ENCODE measurements at places on chromosomes 3 and 15.

DNA sequence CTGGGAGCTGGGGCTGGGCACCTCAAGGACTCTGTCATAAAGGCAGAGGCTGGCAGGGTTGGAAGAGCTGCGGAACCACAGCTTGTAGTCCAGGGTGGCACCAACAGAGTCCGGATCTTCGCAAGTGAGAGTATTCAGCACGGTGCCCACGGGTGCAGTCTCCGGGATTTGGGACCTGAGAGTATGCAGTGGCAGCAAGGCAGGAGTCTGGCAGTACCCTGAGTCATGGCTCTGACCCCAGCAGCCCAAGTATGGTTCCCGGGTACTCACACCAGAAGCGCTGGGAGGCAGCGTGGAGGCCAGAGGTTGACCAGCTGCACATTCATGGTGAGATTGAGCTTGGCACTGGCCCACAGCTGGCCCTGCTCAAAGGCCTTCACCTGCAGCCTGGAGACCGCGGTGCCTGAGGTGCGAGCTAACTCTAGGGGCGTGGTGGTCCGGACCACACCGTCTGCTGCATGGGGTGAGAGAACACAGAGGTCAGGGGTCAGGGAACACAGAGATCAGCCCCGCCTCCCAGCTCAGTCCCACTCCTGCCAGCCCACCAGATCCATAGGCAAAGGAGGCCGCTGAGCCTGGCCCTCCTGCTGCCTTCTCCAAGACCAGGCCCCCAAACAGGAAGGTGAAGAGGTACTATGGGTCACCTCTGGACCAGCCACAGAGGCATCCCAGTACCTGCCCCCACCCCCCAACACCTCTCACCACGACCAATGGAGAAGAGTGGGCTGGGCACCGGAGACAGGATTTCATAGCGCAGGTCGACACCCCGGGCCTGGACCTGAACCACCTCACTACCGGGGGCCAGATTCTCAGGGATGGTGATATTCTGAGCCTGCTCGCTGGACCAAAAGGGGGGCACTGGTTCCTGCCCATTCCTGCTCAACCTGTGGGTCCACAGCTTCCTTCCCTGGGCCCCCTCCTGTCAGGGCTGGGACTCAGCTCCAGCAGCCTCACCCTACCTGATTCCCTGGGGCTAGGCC is 4.5 kb downstream of the CDHR4 start:
- DNase-seq: no peak

DNA sequence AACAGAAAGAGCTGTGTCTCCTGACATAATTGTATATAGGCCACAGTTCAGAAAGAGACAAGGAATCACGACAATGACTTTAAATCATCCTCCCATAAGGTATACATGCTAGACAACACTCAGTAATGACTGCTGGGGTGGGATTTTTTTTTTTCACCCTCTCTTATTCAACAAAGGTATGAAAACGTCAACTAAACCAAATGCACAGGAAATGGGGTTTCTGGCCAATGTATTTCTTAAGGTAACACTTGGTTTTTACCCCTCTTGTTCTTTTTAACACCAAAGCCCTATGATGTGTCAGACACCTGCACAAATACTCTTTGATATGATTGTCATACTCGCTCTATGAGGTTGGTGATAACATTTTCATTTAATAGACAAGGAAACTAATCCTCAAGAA is 78.3 kb downstream of the MCF2L2 start:
- DNase-seq: no peak

DNA sequence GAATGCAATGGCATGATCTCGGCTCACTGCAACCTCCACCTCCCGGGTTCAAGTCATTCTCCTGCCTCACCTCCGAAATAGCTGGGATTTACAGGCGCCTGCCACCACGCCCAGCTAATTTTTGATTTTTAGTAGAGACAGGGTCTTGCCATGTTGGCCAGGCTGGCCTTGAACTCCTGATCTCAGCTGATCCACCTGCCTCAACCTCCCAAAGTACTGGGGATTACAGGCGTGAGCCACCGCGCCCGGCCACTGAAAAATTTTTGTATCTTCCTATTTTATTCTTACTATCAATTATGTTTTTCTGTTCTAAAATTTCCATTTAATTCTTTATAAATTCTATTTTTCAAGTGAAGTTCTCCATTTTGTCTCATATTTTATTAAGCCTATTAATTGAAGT is 730.4 kb downstream of the EDEM1 start:
- no peak for DNase-seq

- no peak for DNase-seq
Observed at GRCh38 chr3:30227571-30228301, 378.7 kb upstream of the TGFBR2 start.

- DNase-seq: no peak
Observed at GRCh38 chr15:99249270-99249841, at the start of gene TTC23. TSS of gene TTC23 (minus strand) at chr15:99249581. CDS start at chr15:99228712, 20,869 bp downstream.

DNA sequence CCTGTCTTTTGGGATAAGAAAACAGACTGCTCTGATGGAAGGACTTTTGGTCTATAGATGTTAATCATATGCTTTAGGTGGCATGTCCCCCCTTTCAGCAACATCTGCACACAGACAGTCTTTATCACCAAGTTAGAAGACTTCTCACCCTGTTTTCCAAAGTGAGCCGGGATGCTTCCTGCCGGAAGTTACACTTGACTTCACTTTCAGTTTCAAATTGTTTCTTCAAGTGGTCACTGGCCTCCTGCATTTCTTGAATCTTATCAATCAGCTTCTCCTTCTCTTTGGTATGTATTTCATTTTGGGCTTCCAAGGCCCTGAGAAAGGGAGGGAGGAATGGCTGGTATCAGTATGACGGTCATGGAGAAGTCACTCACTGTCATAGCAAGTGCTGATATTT is 27.2 kb upstream of the GNB5 start:
- no peak for DNase-seq

GRCh38 chr3:38598791-38599190 is 50.7 kb downstream of the SCN5A start:
- DNase-seq: no peak

DNA sequence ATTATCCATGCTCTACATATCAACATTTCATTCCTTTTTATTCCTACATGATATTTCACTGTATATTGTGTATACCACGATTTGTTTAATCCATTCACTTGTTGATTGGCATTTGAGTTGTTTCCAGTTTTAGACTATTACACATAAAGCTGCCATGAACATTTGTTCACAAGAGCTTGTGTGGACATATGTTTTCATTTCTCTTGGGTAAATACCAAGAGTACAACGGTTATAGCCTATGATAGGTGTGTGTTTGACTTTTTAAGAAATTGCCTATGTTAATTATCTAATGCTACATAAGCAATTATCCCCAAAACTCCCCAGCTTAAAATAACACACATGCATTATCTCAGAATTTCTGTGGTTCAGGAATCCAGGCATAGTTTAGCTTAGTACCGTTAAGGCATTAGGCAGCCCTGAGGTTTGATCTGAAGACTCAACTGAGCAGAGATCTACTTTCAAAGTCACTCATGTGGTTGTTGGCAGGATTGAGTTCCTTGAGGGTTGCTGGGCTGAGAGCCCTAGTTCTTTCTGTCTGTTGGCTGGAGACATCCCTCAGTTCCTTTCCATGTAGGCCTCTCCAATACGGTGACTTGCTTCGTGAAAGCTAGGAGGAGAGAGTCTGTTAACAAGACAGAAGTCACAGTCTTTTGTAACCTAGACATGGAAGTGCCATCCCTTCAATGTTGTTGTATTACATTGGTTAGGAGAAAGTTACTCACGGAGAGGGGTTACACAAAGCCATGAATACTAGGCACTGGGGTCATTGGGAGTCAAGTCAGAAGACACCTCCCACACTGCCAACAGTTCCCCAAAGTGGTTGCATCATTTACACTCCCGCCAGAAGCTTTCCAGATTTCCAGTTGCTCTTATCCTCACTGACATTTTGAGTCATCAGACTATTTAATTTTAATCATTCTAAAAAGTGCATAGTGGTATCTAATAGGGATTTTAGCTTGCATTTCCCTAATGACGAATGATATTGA is 21.0 kb upstream of the PCSK6 start:
- DNase-seq: no peak

DNA sequence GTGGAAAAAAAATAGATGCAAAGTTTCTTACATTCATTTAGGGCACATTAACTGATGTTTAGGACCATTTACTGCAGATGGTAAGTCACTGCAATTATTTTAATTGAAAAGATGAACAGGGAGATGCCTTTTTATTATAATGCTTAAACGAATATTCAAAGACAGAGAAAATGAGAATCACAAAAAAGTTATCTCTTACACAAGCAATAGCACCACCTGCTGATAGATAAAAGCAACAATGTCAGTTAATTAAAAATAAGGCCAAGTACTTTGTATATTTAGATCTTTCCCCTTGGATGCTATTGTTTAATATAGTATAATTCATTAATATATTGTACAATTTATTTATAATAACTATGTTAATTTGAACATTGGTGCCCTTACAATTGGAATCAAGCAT is 55.9 kb downstream of the IFT80 start:
- DNase-seq: peak; percentile 30

- no peak for DNase-seq
Observed at GRCh38 chr3:185051801-185052200, 101.1 kb downstream of the C3orf70 start.

GRCh38 chr3:24199775-24200247 is 254.7 kb downstream of the NR1D2 start:
- no peak for DNase-seq

- no peak for DNase-seq
Observed at GRCh38 chr3:16349986-16350596, 85.1 kb downstream of the OXNAD1 start.

DNA sequence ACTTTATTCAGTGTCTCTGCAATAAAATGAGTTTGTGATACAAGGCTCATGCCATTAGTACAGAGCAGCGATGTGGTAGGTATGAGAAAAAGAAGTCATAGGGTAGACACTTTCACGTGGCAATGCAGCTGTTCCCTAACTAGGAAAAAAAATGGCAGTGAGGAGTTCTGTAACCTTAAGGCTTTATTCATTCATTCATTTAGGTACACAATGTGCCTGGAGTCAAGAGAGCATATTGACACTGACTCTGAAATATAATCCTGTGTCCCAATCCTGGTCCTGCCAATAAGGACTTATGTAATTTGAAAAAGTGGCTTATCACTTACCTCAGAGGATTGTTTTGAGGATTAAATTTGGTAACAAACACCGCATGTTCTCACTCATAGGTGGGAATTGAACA is 173.0 kb upstream of the AZI2 start:
- no peak for DNase-seq

- DNase-seq: no peak
Observed at GRCh38 chr3:42495393-42495792, 7.0 kb upstream of the VIPR1 start.

- DNase-seq: no peak
Observed at GRCh38 chr3:72339670-72340030, 508.6 kb downstream of the SHQ1 start.

GRCh38 chr15:58889363-58889762 is 44.1 kb downstream of the SLTM start:
- DNase-seq: no peak

- DNase-seq: no peak
Observed at GRCh38 chr15:87618203-87618725, 638.3 kb downstream of the NTRK3 start.

DNA sequence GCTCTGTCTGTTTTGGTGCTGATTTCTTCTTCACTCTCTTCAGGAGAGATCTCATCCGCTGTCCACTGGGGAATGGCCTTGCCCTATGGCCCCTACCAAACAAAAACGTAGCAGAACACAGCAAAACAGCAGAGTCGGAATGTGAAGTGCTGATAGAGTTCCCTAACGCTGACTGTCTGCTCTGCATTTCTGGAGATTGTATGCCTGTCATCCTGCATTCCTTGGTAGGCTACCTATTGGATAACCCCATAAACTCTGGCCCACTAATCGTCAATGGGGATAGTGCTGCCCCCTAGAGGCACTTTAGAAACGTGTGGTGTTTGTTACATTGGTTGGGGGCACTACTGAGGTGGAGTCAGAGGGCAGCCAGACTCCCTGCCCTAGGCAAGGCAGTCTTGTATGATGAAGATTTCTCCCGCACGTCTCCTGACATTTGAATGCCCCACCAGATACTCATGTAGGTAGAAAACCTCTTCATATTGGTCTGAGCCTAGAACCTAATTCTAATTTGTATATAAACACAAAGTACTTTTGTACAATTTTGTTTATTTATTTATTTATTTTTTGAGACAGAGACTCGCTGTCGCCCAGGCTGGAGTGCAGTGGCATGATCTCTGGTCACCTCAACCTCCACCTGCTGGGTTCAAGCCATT is 15.6 kb upstream of the MAGEF1 start:
- DNase-seq: peak; percentile 37

- DNase-seq: no peak
Observed at GRCh38 chr3:143414571-143415253, 295.1 kb downstream of the CHST2 start.

GRCh38 chr15:63603516-63603915 is 6.3 kb downstream of the FBXL22 start:
- no peak for DNase-seq

DNA sequence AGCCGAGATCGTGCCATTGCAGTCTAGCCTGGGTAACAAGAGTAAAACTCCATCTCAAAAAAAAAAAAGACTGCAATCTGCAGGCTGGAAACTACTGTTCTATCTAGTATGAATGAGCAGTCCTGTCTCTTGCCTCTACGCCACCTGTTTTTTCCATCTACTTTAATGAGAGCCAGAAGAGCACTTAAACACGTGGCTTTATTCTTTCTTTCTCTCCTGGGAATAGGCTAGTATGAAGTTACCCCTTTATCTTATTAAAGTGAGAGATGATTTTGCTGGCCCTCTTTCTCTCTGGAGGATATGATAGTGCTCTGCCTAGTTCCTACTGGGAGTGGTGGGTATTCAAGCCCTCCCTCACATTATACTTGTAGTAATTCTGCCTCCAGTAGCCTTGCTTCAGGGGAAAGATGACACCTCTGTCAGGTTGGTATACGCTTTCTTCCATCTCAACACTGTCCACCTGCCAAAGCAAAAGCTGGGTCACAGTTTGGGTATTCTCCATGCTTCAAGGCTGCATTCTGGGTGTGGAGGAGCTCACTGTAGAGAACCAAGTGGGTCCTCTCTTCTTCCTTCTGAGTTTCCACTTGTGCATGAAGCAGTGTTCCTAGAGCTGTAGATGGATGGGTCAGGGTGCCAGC is 17.8 kb downstream of the MAPKBP1 start:
- DNase-seq: peak; percentile 97

GRCh38 chr15:59236394-59236793 is 29.8 kb downstream of the LDHAL6B start:
- no peak for DNase-seq

DNA sequence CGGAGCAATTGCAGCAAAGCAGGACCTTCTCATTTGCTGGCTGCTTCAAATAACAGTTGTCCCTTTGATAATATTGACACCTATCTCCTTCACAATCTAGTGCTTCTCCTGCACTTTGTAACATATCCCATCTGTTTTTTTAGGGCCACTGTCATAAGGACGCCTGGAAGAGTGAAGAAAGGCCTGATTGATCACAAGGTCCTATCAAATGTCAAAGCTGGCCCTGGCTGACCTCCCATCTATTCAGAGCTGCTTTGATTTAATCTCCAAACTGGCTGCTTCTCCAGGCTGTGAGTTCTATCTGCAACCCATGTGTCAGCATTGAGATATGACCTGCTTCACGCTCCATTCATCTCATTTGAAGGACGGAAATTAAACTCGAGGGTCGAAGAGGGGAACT is 601.2 kb upstream of the KCNMB2 start:
- DNase-seq: no peak

Measured in NCI-H524 treated with DMSO at 0.1 percent for 48 hours (cell line).